Stimulated activated CD8-positive, alpha-beta memory T cell treated with anti-CD3 and anti-CD28 coated beads, Interleukin-15, amount 100 ng/mL, for 24 hours (primary cell): ENCODE measurements at places on chromosomes 7 and 10.
A peak's percentile ranks its signal among the peaks of the same experiment; 100 is the strongest.

DNA sequence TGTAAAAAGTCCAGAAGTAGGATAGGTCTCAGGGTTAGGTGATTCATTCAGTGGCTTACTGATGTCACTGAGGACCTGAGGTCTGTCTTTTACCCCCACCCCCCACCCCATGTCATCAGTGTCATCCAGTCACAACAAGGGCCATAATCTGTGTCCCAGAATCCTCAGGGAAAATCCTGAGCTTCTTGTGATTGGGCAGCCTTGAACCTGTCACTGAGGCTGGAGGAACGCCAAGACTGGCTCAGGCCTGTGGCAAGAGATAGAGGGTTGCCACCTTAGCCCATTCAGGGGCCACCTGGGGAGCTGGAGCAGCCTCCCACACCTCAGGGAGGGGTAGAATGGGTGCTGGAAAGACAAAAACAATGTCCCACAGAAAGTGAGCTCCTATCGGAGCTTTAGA lies 29.7 kb downstream of the NUB1 start:
- DNase-seq = no peak

GRCh38 chr7:76281706-76282343 lies 20.6 kb upstream of the HSPB1 start:
- no peak for DNase-seq

DNA sequence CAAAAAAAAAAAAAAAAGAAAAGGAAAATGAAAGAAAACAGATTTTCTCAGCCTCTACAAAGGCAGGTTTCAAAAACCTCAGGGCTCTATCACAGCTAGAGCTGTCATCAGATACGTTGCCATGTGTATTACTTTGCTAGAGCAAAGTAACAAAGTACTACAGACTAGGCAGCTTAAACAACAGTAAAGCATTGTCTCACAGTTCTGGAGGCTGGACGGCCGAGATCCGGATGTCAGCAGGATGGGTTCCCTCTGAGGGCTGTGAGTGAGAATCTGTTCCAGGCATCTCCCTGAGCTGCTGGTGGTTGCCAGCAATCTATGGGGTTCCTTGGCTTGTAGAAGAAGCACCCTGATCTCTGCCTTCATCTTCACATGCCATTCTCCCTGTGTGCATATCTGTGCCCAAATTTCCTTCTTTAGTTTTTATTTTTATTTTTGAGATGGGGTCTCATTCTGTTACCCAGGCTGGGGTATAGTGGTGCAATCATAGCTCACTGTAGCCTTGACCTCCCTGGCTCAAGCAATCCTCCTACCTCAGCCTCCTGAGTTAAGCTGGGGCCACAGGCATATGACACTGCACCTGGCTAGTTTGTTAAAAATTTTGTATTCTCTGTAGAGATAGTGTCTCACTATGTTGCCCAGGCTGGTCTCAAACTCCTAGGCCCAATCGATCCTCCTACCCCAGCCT lies 48.9 kb upstream of the KDM7A start:
- DNase-seq = no peak

- DNase-seq = no peak
Observed at GRCh38 chr7:118502235-118502634, 277.7 kb downstream of the ANKRD7 start.

- no peak for DNase-seq
Observed at GRCh38 chr7:137110535-137110934, 233.0 kb downstream of the PTN start.

GRCh38 chr10:48456361-48456804 lies 148.5 kb downstream of the ARHGAP22 start:
- DNase-seq = no peak

- DNase-seq = no peak
Observed at GRCh38 chr7:130366564-130366963, 13.7 kb upstream of the CPA1 start.

DNA sequence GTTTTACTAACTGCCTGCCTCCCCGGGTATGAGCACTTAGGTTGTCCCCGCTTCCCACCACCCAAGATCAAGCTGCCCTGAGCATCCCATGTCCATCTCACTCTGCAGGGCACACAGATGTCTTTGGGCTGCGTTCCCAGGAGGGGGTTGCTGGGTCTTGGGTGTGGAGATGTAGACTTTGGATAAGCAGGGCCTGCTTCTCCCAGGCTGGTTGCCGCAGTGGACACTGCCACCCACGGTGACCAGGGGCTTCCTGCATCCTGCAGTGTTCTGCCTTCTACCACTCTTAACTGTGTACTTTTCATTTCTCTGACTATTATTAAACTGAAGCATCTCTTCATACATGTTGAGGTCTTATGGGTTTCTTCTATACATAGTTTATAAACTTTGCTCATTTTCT lies 70.0 kb downstream of the DOCK1 start:
- no peak for DNase-seq

- DNase-seq = no peak
Observed at GRCh38 chr7:120947980-120948379, 2.6 kb upstream of the ING3 start.

DNA sequence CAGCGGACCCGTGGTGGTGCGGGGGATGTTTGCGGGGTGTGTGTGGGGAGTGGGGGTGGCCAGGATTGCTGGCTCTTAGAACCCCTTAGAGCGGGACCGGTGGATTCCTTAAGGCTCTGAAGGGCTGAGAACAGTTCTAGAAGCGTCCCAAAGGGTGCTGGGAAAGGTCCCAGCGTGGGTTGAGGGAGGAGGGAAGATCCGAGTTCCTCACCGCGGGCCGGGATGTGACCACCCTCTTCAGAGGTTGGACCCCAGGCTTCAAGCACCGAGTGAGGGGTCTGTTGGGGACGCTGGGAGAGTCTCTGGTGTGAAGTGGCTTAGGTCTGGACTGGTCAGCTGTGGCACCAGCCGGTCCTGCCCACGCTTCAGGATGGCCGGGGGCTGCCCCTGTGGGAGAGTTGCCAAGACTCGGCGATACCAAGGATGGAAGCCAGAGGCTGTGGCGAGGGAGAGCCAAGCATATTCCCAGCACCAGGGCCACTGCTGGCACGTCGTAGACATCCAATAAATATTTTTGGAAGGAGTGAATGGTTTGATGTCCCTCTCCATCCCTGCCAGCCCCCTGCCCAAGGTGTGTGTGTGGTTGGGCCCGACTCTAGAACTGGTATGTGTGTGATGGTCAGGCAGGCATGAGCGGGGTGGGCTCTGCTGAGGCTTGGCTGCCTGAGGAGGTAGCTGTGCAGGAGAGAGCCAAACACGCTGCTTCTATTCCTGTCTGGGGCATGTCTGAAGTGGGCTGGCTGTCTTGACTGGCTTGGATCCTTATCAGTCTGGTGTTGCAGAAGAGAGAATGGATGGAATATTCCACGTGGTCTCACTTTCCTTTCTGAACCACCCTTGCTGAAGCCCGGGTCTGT lies 19.2 kb downstream of the ZNF775 start:
- no peak for DNase-seq

DNA sequence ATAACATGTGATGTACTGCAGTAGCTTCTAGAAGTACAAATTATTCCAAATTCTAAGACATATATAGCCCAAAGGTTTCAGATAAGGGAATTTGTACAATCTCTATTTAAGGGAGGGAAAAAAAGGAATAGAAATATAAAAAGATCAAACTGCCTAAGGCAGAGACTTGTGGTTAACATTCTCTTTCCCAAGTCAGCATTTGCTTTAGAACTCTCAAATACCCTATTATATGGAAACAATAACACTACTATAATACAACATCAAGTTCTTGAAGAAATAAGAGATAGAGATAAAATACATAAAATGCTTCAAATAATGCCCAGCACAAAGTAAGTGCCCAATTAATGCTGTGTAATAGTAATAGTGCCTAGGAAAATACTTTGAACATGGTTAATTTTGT lies 123.1 kb downstream of the CRPPA start:
- no peak for DNase-seq

- no peak for DNase-seq
Observed at GRCh38 chr10:132096223-132096622, 30.5 kb downstream of the JAKMIP3 start.

GRCh38 chr10:103100620-103101019 lies 92.5 kb downstream of the NT5C2 start:
- no peak for DNase-seq

GRCh38 chr10:118983263-118983662 lies 46.3 kb upstream of the NANOS1 start:
- no peak for DNase-seq

DNA sequence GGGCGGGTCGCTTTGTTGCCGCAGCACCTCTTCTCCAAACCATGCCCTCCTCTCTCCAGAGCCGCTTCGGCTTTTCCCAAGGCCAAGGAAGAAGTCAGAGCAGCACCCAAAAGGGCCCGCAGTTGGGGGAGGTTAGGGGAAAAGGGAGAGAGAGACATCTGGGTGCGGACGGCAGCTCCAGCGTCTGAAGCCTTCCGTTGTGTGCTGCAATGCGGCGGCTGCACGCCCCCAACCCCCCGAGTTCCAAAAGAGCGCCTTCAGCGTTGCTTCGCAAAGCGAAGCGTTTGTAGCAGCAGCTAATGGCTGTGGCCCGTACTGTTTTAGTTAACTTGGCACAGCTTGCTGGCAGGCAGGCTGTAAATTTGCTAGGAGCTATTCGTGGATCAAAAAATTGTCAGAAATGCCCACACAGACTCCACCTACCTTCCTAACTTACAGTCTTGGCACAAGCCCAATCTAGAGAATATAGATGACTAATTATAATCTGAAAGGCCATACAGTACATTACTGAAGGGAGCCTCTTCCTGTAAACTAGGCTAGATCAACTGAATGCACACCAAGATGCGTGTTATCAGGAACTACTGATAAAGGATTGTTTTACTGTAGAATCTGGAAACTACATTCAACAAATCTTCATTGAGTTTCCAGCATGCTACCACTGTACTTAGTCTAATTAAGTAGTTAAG lies 1.1 kb upstream of the KBTBD2 start:
- DNase-seq = peak; percentile 18

DNA sequence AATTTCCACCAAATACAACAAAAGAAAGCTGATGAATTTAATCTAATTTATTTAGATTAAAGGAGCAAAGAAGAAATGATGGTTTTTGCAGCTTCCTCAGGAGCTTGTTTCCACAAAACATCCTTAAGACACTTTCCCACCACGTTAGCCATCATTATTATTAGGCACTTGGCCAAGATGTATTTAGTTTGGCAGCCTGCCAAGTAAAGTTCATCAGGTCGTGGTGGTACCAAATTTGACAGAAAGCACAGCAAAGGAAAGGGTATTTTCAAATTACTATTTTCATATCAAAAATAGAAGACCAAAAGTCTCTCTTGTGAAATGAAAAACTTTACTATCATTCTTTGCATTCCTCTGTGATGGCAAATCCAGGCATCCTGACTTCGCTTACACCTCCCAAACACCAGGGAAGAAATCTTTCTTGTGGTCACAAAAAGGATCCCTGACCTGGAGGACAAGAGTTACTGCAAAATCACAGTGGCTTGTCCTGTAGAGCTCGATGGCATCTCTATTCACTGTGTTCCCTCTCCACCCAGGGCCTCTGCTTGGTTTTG lies 123.1 kb upstream of the INHBA start:
- no peak for DNase-seq

GRCh38 chr7:22251281-22251680 lies 105.7 kb downstream of the RAPGEF5 start:
- no peak for DNase-seq

GRCh38 chr7:150910996-150911422 lies 58.7 kb downstream of the AOC1 start:
- no peak for DNase-seq
